ENCODE measurements at places on chromosomes 13 and 19.

GRCh38 chr19:38194061-38194701, 29.8 kb downstream of the DPF1 start:
- no peaks in the 10 kb centered on the region for H3K4me1 ChIP-seq
- DNase-seq: no peak
- H3K27ac ChIP-seq: no peak overlapping the region

DNA sequence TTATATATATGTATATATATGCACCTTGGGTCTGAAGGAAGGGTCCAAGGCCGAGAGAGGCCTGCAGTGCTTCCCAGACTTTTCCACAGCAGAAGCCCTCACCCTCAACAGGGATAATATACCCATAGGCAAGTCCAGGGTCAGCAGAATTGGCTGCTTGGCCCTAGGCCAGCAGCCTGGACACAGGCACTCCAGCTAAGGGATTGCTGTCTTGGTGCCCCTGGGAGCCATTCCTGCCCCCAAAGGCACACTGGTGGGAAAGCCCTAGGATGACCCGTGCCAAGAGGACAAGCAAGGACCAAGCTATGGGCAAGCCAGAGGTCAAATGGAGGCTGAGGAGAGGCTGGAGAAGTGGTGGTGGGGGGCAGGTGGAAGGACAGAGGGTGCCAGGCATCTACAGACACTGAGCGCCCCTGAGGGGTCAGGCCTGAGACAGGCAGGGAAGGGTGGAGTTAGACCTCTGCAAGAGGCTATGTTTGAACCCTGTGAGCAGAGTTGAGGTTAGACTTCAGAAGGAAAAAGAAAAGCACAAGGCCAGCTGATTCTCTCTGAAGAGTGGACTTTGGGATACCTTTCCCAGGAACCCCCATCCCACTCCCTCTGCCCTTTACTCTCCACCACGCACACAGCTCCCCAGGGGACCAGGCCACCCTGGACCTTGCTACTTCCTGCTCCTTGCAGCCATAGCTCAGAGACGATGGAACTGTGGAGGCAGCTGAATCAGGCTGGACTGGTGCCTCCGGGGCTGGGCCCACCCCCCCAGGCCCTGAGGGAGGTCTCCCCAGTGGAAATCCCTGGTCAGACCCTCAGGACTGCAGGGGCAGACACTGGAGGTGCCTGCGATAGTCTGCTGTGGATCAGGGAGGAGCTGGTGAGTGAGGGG, at the start of gene ERICH4:
TSS of gene ERICH4 (plus strand) at position 684 of the 883 bp plus-strand sequence. CDS start at position 698, 14 bp downstream.
- H3K4me1 ChIP-seq: peaks cover 5% of the 10 kb centered on the region
- H3K36me3 ChIP-seq: no peaks in the 10 kb centered on the region
- no peaks in the 10 kb centered on the region for H3K27me3 ChIP-seq
- no peak within 1 kb of the TSS for H3K4me3 ChIP-seq

- DNase-seq: no peak
- H3K27me3 ChIP-seq: no peaks in the 10 kb centered on the region
- no peak overlapping the region for H3K27ac ChIP-seq
- H3K36me3 ChIP-seq: no peaks in the 10 kb centered on the region
- H3K4me1 ChIP-seq: no peaks in the 10 kb centered on the region
These were observed 6.5 kb upstream of the LIPE start for GRCh38 chr19:42433503-42434260.

DNA sequence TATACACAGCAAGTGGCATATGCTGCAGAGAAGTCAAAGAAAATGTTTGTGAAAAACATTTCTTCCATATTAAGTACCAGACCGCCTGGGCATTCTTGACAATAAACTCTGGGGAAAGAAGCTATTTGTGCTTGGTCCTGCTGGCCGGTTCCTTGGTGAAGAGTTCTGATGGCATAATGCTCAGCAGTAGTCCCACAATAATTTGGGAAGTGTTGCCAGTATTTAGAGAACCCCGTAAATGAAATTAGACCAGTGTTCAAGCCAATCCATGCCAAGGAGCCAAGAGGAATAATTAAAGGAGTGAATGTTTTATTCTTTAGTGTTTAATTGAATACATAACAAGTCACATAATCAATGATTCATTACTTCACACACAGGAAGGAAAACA, 6.3 kb downstream of the KCTD12 start:
- H3K27me3 ChIP-seq: peaks cover 2% of the 10 kb centered on the region
- no peak overlapping the region for H3K27ac ChIP-seq
- no peak overlapping the region for H3K4me3 ChIP-seq
- H3K4me1 ChIP-seq: no peaks in the 10 kb centered on the region
- DNase-seq: no peak
- no peaks in the 10 kb centered on the region for H3K36me3 ChIP-seq

DNA sequence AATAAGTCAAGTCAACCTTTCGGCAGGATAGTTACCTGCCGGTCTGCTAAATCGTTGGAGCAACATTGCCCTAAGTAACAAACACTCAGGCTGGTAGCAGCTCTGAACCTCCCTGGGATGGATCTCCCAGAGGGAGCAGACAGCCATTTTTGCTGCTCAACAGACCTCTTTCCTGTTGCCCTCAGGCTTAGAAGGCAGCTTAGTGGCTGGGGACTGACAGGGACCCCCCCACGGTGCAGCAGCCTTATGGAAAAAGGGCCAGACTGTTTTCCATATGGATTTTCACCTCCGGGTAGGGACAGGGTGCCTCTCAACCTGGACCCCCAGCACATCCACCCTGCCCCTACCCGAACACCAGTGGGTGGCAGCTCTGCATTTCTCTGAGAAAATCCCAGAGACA, 49.7 kb downstream of the UBL3 start:
- H3K36me3 ChIP-seq: no peaks in the 10 kb centered on the region
- no peak for DNase-seq
- no peaks in the 10 kb centered on the region for H3K27me3 ChIP-seq
- no peak overlapping the region for H3K4me3 ChIP-seq

DNA sequence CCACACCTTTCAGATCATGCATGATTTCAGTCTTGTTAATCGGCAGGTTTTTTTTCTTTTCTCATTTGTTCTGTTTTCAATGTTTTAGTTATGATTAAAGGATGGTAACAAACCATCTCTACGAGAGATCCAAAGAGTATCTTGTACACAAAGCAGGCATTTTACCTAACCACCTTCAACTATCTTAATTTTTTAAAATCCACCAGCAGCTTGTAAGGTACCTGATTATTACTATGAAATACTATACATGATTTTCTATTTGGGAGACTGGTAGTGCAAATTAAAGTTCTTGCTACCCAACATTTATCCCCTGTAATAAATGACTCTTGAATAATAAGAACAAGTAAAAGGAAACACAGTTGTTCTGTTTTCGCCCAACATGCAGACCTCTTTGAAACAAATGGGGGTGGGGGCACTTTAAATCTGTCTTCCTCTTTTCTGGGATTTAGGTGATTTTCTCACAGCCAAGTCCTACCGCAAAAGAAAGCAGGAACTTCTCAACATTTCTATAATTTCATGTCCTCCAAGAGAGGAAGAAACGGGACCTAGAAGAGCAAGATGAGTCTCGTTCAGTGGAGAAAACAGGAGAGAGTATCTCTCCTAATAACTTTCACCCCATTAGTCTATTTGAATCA, 3.6 kb downstream of the POU4F1 start:
- DNase-seq: no peak
- no peak overlapping the region for H3K4me3 ChIP-seq
- no peaks in the 10 kb centered on the region for H3K36me3 ChIP-seq
- no peak overlapping the region for H3K27ac ChIP-seq
- H3K4me1 ChIP-seq: no peaks in the 10 kb centered on the region
- peaks cover 2% of the 10 kb centered on the region for H3K27me3 ChIP-seq

DNA sequence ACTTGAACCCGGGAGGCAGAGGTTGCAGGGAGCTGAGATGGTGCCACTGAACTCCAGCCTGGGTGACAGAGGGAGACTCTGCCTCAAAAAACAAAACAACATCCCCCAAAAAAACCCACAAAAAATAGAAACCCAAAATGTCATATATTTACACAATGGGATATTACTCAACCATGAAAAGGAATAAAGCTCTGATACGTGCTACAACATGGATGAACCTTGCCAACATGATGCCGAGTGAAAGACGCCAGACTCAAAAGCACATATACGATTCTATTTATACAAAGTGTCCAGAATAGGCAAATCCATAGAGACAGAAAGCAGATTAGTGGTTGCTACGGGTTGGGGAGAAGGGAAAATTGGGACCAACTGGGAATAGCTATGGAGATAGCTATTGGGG, 2.1 kb upstream of the TPRX1 start:
- no peaks in the 10 kb centered on the region for H3K36me3 ChIP-seq
- DNase-seq: no peak
- no peaks in the 10 kb centered on the region for H3K27me3 ChIP-seq
- H3K4me1 ChIP-seq: no peaks in the 10 kb centered on the region
- H3K27ac ChIP-seq: no peak overlapping the region
- no peak overlapping the region for H3K4me3 ChIP-seq

Data from Panc1 (cell line).